ENCODE measurements at places on chromosomes 7 and 10.

GRCh38 chr10:4196771-4197390 is 411.9 kb upstream of the KLF6 start:
- DNase-seq = no peak

GRCh38 chr7:95581467-95581866 is 14.8 kb downstream of the PDK4 start:
- no peak for DNase-seq

GRCh38 chr7:142585425-142585824 is 163.8 kb upstream of the PRSS1 start:
- no peak for DNase-seq

DNA sequence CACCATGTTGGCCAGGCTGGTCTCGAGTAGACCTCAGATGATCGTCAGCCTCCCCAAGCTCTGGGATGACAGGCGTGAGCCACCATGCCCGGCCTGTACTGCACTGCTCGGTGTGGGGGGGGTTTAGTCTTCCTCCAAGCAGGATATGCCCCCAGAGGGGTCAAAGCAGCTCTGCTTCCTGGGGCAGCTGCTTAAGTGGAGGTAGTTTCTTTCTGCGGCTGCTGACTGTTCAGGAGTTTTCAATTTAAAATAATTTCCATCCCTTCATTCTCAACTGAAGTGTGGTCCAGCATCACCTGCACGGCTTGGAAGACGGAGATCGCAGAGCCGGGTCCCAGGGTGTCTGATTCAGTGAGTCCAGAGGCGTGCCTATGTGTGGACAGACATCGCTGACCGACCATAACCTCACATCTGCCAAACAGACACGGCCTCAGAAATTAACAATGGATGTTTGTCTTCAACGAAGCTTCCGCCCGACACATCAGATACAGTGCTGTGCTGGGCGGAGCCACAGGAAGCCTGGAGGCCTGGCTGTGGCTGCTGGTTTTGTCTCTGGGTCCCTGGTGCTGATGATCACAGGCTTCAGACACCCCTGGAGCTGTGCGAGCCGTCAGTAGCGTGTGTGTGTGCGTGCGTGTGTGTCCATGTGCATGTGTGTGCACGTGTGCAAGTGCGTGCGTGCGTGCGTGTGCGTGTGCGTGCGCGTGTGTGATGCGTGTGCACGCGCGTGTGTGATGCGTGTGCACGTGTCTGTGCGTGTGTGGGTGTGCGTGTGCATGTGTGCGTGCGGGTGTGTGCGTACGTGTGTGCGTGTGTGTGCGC is 226.5 kb upstream of the PITRM1 start:
- DNase-seq = no peak

- DNase-seq = no peak
These were observed 214.8 kb upstream of the KLF14 start for GRCh38 chr7:130948822-130949221.

- DNase-seq = no peak
These were observed 23.0 kb downstream of the TMEM120A start for GRCh38 chr7:75971309-75971960.

DNA sequence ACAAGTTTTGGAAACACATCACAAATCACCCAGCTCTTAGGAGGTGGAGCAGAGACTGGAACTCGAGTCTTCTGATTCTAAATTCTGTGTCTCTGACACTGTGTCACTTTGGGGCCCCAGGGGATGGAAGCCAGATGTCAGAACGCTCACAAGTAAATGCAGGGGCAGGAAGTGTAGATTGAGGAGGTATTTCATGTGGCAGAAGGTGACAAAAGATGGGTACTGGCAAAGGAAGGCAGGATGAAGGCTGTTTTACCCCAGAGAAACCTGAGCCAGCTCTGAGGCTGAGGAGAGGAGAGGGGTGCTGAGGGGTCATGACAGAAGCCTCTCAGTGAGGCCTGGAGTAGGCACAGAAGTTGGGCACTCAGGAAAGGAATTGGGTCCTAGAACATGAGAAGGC is 6.0 kb upstream of the PURB start:
- no peak for DNase-seq

- DNase-seq = no peak
These were observed 139.8 kb downstream of the ADARB2 start for GRCh38 chr10:1597370-1598146.

- DNase-seq = no peak
These were observed 365.4 kb downstream of the THSD7A start for GRCh38 chr7:11466517-11467105.

DNA sequence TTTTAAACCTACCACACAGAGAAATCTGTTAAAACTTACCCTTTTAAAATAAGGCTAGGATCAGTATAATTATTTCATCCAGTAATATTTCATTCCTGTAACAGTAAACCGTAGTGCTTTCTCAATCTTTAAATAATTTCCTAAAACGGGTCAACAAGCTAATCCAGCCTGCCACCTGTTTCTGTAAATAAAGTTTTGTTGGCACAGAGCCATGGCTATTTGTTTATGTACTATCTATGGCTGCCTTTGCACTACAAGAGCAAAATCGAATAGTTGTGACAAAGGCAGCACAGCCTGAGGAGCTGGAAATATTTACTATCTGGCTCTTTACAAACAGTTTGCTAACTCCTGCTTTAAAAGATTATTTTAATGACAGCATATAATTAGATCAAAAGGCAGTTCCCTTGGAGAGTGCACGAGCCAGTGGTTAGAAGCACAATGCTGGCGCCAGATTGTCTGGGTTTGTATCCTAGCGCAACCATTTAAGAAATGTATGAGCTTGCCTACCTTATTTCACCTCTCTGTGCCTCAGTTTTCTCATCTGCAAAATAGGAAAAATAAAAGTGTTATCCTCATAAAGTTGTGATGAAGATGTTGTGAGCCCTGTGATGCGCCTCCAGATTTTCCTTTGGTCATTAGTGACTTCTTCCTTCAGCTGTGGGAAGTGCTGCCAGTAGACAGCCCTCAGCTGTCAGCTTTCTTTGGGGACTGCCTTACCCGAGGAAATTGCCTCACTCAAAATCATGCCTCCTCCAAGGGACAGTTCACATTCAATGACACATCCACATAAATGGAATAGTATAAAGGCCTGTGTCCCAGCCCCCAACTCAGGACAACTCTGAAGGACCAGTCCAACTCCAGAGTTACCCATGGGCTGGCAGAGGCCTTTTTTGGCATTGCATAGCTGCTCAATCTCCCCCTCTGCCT is 11.8 kb upstream of the MIOS start:
- DNase-seq = no peak

DNA sequence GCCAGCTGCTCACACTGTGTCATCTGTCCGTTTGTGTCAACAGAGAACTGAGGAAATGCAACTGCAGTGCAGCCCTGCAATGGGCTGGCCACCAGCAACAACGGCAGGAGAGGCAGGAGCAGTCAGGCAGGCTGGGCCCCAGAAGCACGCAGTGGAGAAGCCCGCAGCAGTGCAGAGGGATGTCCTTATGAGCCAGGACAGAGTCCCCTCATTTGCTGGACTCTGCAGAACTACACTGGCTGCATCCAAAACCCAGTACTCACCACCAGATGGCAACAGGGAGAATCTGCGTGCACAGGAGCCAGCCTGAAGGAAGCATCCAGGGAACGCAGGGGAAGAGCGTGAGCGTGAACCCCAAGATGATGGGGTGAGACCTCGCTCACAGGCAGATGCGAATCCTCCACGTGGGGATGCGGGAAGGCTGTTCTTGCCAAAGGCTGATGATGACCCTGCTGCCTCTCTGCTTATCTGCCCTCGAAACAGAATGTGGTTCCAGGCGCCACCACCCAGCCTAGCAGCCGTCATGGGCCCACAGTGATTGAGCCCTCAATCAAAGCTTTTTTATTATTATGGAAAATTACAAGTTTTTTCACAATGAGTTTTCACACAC is 232.1 kb downstream of the PTPRN2 start:
- DNase-seq = no peak

- DNase-seq = no peak
These were observed 780 bp downstream of the ALDH18A1 start for GRCh38 chr10:95655571-95656290.

- no peak for DNase-seq
These were observed 1246.6 kb upstream of the LRRN3 start for GRCh38 chr7:109844362-109844761.

- DNase-seq = no peak
These were observed 34.8 kb upstream of the JAKMIP3 start for GRCh38 chr10:132030898-132031463.

- DNase-seq = no peak
These were observed 141.1 kb downstream of the SPAG6 start for GRCh38 chr10:22486431-22486830.

DNA sequence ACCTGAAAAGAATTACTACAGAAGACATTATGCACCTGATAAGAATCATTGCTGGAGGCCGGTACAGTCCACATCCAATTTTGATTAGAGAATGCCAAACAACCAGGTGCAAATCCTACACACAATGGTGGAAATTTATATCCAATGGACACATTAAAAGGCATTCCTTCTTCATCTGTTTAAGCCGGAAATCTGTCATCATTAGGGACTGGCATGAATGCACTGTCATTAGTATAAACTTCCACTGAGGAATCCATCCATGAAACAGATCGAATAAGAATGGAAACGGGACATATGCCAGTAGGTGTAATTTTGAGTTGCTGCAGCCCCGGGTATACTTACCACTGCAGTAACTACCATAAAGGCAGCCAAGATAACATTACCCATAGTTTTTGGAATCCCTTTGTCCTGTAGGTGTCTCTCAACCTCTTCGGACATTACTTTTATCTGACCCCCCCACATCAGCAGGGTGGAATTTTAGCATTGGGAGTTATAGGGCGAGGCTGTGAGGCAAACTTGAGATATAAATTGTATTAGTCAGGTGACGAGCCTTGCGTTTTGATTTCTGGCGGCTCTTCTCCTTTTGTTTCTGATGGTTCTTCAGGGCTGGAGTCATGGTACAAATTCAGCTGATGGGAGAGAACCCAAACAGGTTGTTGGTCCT is 36.5 kb upstream of the AKR1C2 start:
- no peak for DNase-seq

GRCh38 chr7:23393636-23394035 is 76.7 kb downstream of the IGF2BP3 start:
- DNase-seq = no peak

DNA sequence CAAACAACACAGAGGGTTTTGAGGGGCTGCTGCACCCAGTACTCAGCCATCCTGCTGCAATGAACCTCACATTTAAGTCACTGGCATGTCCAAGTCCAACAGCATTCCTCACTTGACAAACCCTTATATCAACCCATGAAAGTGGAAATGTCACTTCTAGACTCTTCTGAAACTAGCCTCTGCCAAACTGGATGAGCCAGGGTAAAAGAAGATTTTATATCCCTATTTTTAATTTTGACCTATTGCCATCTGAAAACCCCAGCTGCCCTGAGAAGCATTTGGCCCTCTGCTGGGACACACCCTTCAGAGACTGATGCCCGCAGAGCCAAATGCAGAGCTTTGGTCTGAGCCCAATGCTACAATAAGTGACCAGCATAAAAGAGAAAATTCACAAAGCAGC is 201.1 kb downstream of the ANK3 start:
- no peak for DNase-seq

- no peak for DNase-seq
These were observed 25.4 kb upstream of the PRXL2A start for GRCh38 chr10:80382989-80383388.

DNA sequence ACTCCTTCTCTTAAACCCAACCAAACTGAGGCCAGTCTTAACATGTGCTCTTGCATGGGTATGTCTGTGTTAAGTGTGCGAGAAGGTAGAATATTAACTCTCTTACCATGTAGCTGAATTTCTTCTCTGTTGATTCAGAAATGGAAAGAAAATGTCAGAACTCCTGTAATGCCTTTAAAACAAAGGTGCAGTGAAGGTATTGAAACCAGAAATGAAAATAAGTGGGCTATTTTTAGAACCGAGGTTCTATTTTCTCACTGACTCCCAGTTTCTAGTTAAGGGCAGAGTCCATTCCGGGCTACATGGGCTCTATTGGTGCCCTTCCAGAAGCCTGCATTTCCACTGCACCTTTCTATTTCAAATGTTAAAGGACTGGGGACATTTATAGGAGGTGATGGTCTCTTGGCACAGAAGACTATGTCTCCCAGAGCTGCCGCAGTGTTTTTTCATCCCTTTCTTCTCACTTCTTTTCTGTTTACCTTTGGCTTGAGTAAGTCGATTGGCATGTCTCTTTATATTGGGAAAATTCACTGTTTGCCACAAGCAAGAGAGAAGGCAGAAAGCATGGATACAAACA is 174.9 kb downstream of the LRMDA start:
- no peak for DNase-seq

DNA sequence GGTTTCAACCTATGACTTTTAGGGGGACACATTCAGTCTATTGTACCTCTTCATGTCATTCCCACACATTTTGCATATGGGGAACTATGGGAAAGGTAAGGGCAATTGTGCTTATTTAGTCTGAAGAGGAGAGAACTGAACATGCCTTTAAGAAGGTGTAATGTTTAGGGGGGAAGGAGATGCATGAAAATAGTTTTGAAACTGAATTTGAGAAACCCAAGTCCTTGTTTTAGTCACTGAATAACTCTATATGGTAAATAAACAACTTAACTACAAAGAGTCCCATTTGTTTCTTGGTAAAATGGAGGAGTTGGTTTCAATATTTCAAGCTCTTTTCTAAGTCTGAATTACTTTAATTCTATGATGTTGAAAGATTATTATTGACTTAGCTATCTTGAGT is 166.1 kb downstream of the DNAJB9 start:
- no peak for DNase-seq

DNA sequence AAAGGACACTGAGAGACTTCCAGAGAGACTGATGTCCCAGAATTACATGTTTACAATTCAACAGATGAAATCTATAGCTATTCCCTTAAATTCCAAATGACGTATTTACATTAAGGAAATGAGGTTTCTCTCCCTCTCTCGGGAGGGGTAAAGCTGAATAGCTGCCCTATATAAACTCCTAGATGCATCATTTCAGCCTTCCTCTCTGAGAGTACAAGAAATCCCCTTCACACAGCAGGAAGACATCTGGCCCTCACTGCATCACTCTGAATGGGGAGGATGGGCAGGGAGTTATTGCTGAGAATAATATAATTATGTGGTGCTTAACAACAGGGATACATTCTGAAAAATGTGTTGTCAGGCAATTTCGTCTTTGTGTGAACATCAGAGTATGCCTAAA is 11.0 kb downstream of the POT1 start:
- DNase-seq = no peak

GRCh38 chr7:114922652-114923402 is 933 bp downstream of the MDFIC start:
- DNase-seq = no peak
